ENCODE measurements at places on chromosomes 5 and 9.

DNA sequence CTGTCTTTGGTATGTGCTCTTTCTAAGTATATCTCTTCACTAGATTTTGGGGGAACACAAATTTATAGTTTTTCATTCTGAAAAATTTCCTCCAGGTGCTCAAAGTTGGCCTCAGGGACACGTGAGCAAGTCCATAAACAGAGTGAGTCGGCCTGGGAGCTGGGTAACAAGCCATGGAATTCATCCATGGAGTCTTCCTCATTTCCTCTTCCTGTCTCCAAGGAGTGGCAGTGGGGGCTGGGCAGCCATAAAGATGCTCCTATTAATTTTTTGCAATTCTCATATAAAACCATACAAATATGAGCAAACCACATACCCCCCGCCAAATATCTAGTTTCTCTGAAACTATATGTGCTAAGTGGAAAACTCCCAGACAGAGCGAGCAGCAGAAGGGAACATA is 136.6 kb upstream of the OTULINL start:
- DNase-seq: no peak

DNA sequence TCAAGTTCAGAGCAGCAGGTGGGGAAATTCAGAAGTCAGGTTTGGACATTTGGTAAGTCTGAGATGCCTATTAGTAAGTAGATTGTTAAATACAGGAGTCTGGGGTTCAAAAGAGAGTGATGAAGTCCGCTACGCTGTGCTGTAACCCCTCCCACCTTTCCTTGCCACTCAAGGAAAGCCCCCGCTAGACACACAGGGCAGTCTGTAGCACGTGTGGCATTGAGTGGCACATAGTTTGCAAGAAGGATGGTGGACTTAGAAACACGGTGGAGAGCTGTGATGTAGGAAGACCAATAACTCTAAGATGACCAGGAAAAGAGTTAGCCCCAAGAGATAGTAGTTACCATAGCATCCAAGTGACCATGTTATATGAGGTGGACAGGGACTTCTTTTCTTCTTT is 44.7 kb upstream of the FSTL4 start:
- DNase-seq: no peak

GRCh38 chr5:96565582-96566265 is 96.5 kb upstream of the CAST start:
- no peak for DNase-seq

GRCh38 chr5:72746736-72747135 is 69.7 kb upstream of the TNPO1 start:
- no peak for DNase-seq

- no peak for DNase-seq
Measured at GRCh38 chr5:36875051-36875789, 1.3 kb upstream of the NIPBL start.

- DNase-seq: no peak
Measured at GRCh38 chr9:119009249-119009648, 360.0 kb downstream of the BRINP1 start.

DNA sequence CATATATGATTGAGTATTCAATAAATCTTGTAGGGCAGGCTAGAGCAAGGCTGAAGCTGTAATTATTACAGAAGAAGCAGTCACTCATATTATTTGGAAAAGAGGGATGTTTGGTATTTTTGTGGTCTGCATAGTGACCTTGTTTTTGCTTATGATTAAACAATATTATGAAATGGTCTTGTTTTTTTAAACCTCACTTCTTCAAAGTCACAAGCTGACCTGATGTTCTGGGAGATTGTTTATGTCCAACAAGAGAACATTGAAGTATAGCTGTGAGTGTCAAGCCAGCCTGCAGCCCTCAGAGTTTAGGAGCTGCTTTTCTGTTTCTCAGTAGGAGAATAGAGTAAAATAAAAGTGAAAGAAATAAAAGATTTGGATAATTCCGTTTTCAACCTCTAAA is 342.2 kb downstream of the LRRC70 start:
- DNase-seq: no peak

DNA sequence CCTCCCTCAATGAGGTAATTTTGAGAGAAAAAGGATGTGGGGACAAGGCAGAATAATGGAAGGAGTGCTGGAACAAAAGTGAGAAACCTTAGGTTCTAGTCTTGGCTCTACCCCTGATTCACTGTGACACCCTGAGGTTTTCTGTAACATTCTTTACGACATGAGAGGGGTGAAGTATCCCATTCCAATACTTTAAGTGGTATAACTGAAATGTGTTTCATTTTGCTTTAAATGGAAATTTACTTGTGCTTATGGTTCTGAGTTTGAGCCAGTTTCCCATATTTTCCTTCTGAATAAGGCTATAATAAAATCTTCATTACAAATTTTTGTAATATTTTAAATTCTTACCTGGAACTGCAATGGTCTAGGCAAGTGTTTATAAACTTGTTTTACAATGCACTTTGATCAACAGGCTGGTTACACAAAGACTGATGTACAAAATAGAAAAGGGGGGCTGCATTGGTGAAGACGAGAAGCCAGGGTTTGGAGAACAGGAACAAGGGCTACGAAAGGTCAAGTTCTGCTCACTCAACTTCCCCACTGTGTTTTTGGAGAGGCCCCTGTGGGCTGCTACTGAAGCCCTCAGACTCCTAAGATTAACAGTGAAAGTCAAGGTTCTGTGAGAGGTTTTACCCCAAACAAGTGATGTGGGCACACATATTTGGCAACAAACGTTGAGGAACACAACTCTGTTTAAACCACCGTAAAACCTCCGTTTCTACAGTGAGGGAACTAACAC is 171.9 kb upstream of the ELL2 start:
- no peak for DNase-seq

GRCh38 chr5:140628711-140629110 is 4.3 kb downstream of the CD14 start:
- no peak for DNase-seq

DNA sequence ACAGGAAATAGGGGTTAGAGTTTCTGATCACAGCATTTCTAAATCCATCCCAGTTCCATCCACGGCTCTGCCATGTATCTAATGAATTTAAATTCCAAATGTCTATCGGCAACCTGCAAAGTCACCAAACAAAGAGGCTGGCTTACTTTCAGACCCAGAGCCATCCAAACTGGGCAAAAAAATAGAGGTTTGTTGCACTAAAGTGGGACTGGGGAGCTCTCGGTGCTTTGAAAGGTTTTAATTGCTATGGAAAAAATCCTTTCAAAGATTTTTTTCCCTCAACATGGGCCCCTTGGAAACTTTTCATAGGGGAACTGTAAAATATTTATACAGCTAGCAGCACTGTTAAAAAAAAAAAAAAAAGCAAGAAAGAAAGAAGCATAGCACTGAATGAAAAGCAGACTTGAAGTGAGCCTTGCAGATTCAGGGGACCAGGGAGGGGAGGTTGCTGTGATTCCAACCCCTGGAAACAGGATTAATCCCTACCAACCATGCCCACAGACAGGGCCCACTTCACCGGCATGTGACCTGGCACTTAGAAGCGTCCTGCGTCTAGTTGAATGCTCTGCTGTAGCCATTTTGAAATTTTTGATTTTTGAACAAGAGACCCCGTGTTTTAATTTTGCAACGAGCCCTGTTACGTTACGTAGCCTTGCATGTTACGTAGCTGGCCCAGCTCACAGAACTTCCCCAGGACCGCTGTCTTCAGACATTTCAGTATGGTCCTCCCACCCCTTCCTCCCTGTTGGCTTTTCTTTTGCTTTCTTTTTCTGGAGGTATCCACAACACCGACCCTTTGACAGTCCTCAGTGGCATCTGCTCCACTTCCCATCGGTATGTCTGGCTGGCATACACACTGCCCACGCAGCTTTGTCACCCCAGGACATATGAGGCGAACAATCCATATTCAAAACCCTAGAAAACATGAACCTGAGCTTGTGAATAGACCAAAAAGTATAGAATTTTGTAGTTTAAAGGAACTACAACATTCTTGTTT is 105.3 kb upstream of the NFIB start:
- no peak for DNase-seq

DNA sequence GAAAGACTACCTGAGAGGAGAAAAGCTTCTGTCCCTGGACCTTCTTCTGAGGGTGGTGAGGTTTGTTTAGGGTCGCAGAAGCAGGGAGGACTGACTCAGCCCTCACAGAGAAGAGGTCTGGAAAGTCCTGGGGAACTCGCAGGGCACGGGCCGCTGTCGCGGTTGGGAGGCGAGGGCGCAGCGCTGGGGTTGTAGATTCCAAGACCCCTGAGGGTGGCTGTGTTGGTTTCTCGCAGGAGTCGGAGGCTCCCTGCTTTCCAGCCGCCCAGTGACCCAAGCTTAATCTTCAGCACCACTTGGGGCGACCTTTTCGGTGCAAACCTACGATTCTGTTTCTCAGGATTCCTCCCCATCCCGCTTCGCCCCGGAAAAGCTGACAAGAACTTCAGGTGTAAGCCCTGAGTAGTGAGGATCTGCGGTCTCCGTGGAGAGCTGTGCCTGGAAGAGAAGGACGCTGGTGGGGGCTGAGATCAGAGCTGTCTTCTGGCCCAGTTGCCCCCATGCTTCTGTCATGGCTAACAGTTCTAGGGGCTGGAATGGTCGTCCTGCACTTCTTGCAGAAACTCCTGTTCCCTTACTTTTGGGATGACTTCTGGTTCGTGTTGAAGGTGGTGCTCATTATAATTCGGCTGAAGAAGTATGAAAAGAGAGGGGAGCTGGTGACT is 482 bp downstream of the SLC27A6 start:
- no peak for DNase-seq

DNA sequence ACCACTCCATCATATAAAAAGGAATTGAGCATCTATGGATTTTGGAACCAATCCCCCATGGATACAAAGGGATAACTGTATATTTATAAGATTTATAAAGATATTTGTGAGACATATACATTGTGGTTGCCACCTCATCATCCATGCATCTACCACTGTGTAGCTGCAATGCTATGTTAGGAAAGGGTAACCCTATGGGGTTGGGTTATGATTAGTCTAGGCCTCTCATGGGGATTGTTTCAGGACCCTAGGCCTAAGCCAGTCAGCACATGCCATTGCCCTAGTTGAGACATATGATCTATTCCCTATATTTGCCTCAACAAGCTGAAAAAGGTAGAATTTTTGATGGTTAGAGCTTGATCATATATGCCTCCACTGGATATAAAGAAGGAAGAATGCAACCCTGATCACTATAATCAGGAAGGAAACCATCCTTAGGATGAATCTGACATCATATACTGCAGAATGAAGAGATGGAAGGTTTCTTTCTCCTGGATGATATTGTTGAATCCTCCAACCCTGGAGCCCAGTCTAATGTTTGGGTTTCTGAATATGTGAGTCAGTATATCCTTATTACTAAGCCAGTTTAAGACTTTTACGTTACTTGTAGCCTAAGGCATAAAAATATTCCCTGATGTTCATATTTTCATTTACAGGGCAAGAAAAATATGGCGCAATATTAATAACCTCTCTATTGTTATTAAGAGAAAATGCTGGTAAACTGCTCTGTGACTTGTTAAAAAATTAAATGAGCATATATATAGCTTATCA is 94.2 kb downstream of the ADAMTS19 start:
- no peak for DNase-seq

- no peak for DNase-seq
Measured at GRCh38 chr5:75265731-75266130, 29.1 kb upstream of the ANKRD31 start.

- DNase-seq: no peak
Measured at GRCh38 chr9:136777359-136777758, 13.0 kb upstream of the LCN15 start.

- DNase-seq: no peak
Measured at GRCh38 chr5:124193371-124193789, 553.1 kb downstream of the ZNF608 start.

GRCh38 chr9:35568196-35568595 is 36.9 kb upstream of the TESK1 start:
- no peak for DNase-seq

DNA sequence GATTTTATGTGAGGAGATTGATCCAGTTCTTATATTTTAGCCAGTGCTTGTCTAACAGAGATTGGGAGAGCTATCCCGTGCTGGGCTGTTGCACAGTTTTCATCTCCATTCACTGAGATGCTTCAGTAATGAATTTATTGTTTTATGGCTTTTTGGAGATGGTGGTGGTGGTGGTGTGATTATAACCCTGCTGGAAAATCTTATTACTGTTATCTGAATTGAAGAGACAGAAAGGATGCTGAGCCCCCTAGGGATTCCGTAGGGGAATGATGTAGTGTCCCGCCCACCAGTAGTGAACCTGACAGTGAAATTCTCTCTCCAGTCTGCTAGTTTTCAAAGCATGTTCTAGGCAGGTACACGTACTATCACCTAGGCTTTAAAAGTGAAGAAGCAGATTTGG is 1.9 kb downstream of the RAI14 start:
- no peak for DNase-seq

- no peak for DNase-seq
Measured at GRCh38 chr9:34654323-34655051, 2.5 kb downstream of the IL11RA start.

- DNase-seq: no peak
Measured at GRCh38 chr5:170405817-170406216, 16.6 kb upstream of the KCNMB1 start.

DNA sequence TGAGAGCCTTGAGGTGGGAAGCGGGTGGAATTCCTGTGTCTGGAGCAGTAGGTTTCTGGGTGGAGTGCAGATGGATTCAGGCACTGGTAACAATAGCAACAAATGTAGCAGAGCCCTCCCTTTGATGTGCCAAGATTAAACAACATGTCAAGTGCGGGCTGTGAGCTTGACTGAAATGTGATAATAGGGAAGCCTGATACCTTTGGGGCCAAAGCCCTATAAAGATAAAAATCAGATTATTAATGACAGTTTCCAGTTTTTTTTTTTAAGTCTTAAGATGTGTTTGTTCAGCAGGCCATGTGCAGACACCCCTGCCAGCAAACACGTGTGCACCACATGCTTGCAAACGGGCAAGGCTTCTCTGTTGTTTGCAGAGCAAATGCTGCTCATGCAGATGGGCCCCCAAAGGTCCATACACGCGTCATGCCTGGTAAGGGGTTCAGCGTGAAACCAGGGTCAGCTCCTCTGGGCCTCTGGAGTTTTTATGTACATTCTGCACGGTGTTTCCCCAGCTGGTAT is 193.2 kb downstream of the GADD45G start:
- DNase-seq: no peak

DNA sequence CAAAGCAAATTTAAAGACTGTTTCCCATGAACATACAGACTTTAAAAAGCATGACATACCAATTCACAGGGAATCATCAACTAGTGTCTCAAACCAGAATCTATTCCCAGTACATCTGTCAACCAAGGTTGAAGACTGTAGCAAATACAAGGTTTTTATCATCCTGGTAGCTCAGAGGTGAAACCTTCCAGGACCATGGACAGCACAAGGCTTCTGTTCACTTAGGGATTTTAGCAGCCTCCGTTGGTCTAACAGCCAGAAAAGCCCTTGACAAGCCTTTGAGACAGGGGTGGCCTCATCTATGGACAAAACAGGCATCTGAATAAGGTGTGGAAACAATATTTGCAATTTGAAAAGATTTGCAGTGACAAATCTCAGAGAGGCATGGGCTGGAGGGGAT is 119.0 kb downstream of the TRIM32 start:
- DNase-seq: no peak

GRCh38 chr9:121692606-121693387 is 41.4 kb downstream of the DAB2IP start:
- no peak for DNase-seq

DNA sequence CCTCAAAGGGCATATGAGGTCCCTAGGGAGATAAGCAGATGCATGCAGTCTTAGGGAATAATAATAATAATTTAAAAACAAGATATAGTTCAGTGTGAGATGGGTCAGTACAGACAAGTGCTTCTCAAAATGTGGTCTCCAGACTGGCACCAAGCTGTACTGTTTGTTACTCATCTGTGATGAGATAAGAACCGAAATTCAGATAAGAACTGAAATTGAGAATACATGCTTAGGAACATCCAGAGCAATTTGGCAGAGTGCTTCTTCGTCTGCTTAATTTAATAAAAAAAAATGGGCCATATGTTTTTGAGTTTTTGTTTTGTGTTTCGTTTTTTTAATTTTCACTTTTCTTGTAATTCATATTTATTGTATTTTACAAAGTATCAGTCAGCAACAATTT is 86.5 kb upstream of the SGCD start:
- DNase-seq: no peak
